M059J (cell line): ENCODE measurements at places on chromosomes 7 and 10. TPM values are rescaled to one million over a fixed set of nuclear protein-coding genes. Genes with fewer than 3 reads are reported as not detected.

DNA sequence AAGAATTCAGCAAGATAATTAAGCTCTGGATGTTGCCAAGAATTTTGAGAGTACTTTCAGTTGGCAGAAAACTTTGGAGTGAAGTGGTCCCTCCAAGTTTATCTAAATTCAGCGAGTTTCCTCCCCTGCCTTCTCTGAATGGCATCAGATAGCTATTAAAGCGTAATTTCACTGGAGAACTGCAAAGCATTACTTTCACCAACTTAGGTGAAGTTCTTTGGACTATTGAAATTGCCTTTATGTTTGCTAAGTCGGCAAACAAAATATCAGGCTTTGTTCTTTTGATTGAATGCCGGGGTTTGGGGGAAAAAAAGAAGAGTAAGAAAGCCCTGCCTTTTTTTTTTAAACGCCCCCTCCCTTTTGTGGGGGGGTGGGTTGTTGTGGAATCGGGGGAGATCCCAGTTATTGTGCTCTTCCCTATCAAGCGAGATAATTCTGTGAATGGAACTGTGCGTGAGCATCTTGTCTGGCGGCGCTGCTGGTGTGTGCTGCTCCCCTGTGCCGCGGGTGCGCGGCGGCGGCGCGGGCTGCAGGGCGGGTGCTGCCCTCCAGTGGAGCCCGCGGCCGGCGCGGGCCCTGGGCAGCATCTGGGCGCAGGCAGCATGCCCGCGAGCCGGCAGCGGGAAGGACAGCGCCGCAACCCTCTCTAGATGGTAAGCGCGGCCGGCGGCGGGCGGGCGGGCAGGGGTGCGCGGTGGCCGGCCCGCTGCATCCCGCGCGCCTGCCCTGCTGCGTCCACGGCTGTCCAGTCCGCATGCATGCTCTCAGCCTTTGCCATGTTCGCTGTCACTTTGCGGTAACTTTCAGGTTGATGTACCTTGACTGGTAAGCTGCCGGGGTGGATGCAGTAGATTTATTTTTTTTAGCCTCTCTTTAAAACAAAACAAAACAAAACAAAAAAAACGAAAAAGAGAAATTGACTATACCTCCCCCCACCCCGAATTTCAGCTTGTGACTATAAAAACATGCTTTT, 176.5 kb downstream of the TCF7L2 start:
- peak; percentile 69 for DNase-seq

GRCh38 chr7:121876656-121877500, 3.9 kb downstream of the PTPRZ1 start:
- no peak for DNase-seq

DNA sequence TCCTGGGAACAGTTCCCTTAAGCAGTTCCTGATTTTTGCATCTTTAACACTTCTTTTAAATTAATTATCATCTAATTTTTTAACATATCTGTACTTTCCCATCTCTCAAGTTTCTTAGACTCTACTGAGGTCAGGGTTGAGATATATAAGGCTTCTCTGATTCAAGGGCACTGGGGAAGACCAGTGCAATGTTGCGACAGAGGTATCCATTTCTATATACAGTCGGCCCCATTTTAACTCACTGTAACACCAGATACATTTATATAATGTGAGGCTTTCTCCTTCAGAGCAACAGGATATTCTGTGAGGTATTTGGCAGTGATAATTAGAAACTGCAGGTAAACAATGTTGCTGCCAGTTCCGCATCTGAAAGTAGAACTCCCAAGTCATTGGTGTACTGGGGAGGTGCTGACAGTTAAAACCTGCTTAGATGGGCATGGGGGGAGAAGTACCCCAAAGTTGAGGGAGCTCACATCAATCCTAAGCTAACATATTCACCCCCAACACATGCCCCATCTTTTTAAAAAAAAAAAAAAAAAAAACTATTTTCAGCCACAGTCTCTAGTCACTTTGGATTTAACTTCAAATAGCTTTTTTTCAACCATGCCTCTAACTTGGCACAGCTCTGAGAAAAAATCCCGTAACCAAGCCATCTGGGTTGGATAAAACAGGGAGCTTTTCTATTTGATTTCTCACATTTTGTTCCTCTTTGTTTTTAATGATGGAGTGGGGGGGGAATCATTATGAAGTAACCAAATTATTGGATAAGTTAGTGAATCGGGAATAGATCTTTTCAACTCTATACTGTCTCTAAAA, 62.9 kb downstream of the REEP3 start:
- no peak for DNase-seq

GRCh38 chr10:86642021-86642420, 12.3 kb upstream of the OPN4 start:
- no peak for DNase-seq

CCL26 gene
- total RNA-seq = 28.4 and 33.9 TPM in 2 replicates

SAP25 gene
- total RNA-seq = not detected in 2 replicates
